MCF 10A (cell line): ENCODE measurements at places on chromosomes 11 and 22. TPM values are rescaled to one million over a fixed set of nuclear protein-coding genes. Genes with fewer than 3 reads are reported as not detected.

GLYAT gene
- total RNA-seq, result not detected in 2 replicates

GRCh38 chr22:27804470-27805297 is 3.1 kb upstream of the MN1 start:
- peaks cover 11% of the 10 kb centered on the region for H3K4me1 ChIP-seq
- DNase-seq, result peak; percentile 51
- H3K27ac ChIP-seq, result no peak overlapping the region
- H3K36me3 ChIP-seq, result no peaks in the 10 kb centered on the region

DNA sequence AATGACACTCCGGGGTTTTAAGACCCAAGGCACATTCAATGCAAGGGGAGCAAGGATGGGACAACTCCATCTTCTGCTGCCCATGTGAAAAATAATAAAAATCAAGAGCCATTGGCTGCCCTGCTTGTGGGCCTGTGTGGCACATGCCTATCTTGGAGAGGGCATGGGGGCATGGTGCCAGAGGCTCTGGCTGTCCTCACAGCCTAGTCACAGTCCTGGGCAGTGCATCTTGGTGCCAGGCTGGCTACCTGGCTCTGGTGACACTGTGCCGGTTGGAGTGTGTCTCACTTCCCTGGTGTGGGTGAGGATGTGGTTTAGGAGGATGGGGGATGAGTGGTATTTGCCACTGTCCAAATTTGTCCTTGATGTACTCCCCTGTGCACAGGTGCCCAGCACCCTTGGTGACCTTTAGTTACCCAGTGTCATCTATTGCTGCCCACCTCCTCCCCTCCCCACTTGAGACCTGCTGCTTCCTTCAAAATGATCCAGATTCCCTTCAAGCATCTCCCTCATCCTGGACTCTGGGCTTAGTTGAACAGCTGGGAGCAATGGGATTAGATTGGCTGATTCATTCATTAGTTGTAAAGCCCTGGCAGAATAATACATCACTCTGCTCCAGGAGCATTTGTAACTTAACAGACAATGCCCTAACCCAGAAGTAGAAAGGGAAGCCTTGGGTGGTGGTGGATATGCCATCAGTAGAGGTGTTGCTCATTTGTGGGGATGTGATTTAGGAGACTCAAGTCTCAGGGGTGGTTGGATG is 4.6 kb downstream of the TMEM86A start:
- no peak overlapping the region for H3K27ac ChIP-seq
- no peaks in the 10 kb centered on the region for H3K36me3 ChIP-seq
- DNase-seq, result no peak
- H3K27me3 ChIP-seq, result peaks cover 53% of the 10 kb centered on the region

- DNase-seq, result no peak
- H3K4me1 ChIP-seq, result no peaks in the 10 kb centered on the region
- H3K27ac ChIP-seq, result no peak overlapping the region
These were observed 431.0 kb upstream of the B3GAT1 start for GRCh38 chr11:134843020-134843419.

GRCh38 chr11:116108161-116108560 is 603.9 kb upstream of the CADM1 start:
- no peaks in the 10 kb centered on the region for H3K36me3 ChIP-seq
- DNase-seq, result no peak
- H3K4me3 ChIP-seq, result no peak overlapping the region
- H3K27me3 ChIP-seq, result no peaks in the 10 kb centered on the region

DNA sequence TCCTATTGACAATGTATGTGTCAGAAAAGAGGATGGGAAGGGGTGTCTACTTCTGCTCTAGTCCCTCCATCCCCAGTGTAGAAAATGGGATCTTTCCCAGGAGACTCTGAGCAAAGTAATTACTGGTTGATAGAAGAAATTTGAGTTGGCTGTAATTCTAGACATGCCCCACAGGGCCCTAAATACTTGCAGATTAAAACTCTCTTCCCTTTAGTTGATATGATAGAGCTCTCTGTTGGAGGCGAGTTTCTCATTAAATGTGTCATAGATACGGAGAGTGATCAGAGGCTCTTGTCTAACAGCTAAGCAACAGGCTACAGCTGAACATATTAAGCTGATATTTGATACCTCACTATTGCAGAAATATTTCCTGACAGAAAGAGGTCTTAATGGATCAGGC is 32.9 kb downstream of the OR52E1 start:
- no peak for DNase-seq
- no peak overlapping the region for H3K27ac ChIP-seq
- H3K36me3 ChIP-seq, result no peaks in the 10 kb centered on the region
- no peaks in the 10 kb centered on the region for H3K4me1 ChIP-seq
- peaks cover 76% of the 10 kb centered on the region for H3K27me3 ChIP-seq
